ENCODE measurements at places on chromosomes 2 and 18.

- no peak for DNase-seq
Observed at GRCh38 chr2:227671170-227671905, 4.7 kb downstream of the SCYGR5 start.

DNA sequence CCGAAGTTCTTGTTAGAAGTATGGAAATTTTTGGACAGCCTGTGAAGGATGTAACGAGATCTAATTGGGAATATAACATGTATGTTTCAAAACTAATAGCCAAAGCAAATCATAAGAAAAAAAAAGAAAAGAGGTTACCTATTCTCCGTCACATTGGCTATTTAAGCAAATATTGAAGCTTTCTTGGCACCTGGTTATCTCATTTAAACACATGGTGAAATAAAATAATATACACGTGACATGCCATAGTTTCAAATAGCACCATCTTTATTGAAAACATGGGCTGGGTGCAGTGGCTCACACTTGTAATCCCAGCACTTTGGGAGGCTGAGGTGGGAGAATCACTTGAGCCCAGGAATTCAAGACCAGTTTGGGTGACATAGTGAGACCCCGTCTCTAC is 56.7 kb downstream of the ZEB2 start:
- DNase-seq: no peak

GRCh38 chr2:105732955-105733607 is 11.6 kb upstream of the NCK2 start:
- no peak for DNase-seq

DNA sequence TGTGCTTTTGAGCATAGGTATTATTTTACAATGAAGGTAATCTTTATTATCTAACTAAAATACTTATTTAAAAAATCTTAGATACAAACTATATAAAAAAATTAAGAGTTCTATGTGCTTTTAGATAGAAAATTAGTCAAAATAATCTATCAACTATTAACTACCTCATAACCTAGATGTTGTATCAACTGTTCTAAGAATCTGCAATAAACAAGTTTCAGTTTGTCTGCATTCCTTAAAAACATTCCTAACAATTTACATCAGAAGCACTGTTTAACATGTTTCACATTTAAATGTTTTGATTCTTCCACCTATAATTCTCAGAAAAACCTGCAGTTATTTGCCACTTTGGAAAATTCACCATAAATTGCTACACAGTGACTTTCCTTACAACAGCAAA is 33.3 kb downstream of the NDUFS1 start:
- no peak for DNase-seq

DNA sequence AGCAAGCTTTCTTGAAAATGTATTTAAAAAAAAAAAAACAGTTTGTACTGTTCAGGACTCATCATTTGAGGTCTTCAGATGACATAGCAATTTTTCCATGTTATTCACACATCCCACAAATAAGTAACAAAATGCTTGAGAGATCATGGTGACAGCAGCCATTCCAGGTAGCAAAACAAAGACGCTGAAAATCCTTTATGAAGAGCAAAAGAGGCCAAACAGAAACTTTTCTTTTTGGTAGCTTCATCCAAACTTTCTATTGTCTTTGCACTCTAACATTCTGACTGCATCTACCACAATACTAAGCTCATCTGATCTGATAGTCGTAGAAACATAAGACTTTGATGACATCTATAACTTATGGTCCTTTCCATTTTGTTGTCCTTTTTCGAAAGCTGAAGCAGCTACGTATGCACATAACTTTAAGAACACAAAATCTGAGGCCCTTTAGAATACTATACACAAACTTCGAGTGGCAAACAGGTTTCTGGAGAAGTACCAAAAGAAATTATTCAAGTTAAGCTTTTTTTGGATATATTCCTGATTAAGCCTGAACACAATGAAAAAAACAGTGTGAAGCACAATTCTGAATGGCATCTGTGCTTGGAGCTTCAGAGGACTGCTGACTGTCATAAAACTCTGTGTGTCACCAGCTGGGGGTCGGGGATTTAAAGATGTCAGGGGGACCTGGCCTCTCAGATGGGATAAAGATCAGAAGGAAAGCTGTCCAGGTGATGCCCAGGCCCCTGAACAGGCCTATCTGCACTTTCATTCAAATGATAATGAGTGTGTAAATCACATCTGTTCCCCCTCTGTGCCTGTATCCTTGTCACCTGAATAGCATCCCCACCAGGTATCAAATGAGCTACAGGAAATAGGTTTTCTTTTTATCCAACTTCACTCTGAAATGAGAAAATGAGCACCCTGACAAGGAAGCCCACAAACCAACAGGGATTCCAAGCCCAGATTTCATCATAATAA is 75.8 kb downstream of the ZEB2 start:
- DNase-seq: no peak

GRCh38 chr18:11864471-11864870 is 13.3 kb downstream of the CHMP1B start:
- no peak for DNase-seq

- no peak for DNase-seq
Observed at GRCh38 chr2:54306556-54306955, 50.5 kb upstream of the TSPYL6 start.

DNA sequence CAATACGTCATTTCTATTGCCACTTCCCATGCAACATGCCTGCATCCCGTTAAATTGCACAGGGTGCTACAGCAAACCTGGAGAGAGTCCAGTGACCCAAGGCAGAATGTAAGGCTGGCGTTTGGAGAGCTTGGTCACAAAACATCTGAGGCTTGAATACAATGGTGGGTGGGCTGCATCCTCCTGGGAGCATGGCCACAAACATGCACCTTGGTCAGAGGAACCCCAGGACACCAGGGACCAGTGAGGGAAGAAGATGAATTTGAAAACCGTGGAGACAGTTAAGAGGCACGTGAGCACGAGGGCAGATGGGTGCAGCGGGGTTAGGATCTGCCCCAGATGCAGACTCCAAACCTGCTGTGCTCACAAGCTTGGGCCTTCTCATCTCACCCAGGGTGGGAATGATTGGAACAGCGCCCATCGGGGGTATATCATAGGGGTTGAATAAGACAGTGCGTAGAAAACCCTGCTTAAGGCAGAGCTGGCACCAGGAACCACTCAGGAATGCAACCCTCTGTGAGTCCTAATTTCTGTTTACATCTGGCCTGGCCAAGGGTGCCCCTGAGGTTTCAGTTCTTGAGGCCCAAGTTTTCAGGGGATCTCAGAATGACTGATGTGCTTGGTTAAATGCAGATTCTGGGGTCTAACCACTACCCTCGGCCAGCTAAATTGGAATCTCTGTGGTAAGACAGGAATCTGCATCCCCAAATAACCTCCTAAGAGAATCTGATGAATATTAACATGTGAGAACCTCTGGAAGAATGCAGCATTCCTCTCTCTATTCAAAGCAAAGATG is 97.2 kb downstream of the ARL4C start:
- no peak for DNase-seq

GRCh38 chr2:239378918-239379640 is 21.7 kb downstream of the HDAC4 start:
- DNase-seq: no peak

DNA sequence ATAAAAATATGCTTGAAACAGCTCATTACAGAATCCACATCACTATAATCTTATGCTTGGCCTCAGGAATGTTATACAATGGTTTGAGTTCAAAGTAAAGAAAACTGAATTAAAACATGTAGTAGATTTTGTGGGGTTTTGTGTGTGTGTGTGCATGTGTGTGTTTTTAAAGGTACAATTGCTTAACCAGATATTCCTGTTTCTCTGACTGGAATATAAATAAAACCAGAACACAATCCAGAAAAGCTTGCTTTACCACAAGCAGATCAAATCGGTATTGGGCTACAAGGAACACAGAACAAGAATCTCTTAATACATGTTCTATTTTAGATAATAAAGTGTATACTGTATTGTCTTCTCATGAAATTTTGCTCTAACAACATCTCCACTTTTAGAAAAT is 110.0 kb downstream of the TMEM247 start:
- DNase-seq: no peak

DNA sequence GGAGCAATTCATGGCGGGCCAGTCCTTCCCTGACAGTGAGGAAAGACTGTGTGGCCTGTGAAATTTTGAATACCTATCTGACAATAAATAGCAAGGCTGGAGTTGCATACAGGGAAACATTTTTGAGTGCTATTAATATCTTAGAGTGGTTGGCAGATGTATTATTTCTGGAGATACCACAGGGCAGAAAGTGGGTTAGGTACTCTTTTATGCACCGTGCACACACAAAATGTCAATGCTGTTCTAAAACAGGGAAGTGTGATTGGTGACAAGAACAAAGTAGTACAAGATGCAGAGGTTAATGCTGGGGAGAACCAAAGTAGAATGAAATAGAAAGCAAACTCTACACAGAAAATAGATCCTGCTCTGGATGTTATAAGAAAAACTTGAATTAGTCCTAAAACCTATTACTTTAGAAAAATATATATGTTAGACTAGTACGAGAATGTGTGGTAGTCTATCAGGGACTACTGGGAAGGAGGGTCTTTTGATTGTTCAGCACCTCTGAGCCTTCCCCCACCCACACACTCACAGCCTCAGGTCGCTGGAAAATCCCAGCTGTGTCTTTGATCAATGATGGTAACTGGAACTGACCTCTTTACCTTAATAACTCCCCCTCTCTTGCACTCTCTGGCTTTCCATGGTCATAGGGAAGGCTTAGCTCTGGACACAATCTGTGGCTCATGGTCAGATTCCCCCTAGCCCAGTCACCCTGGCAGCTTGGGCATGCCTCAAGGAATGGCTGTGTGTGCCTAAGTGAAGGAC is 58.2 kb downstream of the SERPINB8 start:
- no peak for DNase-seq

GRCh38 chr2:86364894-86365293 is 27.5 kb upstream of the REEP1 start:
- DNase-seq: no peak

- DNase-seq: no peak
Observed at GRCh38 chr18:79214056-79214455, 144.9 kb downstream of the ATP9B start.

DNA sequence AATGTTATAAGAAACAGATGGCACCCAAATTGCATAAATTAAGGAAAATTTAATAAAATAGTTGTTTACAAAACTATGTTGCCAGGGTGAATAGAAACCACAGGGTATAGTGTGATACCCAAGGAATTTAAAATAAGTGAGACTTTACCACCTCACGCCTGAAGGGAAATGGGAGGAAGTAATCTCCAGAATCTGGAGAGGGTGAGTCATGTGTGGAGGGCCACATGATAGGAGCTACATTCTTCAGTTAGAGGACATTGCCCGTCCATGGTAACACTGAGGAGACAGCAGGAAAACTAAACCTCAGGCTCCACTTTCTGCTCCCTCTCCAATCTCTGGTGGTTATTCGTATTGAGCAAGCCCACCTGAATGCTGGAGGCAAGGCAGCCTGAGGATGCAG is 97.2 kb upstream of the NXPH2 start:
- peak; percentile 19 for DNase-seq

DNA sequence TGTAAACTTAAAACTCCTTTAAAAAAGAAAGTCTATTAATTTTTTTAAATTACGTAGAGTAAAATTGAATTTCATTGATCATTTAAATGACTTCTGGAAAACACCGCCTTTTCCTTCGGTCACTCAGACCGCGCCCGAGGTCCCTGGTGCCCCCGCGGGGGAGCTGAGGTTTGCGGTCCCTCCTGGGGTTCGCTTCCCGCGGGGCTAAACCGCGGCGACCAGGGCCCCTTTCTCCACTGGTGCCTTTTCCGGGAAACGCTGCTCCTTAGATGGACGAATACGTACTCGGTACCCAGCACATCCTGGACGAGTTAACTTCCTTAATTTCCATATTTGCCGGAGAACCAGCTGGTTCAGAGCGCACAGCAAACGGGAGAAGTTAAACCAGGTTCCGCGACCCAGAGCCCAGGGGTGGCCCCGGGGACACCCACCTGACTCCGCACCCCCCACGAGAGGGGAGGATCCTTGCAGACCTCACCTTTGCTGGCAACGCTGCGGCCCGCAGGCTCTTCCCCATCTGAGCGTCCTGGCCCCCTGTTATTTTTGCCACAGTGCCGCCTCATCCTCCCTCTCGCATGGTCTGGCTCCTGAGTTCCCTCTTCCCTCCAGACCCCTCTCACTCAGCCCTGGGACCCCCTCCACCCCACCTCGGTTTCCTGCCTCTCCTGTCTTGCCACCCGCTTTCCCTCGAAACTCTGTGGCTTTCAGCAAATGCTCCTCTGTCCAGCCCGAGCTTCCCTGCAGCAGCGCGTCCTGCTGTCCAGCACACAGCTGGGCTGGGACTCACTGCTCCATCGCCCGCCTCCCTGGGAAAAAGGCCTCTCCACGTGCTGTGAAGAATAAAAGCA is 420.0 kb upstream of the MYT1L start:
- no peak for DNase-seq

GRCh38 chr2:8132351-8132831 is 549.5 kb upstream of the ID2 start:
- no peak for DNase-seq

All from H4 (cell line).